ENCODE measurements at places on chromosomes 12 and 14.

DNA sequence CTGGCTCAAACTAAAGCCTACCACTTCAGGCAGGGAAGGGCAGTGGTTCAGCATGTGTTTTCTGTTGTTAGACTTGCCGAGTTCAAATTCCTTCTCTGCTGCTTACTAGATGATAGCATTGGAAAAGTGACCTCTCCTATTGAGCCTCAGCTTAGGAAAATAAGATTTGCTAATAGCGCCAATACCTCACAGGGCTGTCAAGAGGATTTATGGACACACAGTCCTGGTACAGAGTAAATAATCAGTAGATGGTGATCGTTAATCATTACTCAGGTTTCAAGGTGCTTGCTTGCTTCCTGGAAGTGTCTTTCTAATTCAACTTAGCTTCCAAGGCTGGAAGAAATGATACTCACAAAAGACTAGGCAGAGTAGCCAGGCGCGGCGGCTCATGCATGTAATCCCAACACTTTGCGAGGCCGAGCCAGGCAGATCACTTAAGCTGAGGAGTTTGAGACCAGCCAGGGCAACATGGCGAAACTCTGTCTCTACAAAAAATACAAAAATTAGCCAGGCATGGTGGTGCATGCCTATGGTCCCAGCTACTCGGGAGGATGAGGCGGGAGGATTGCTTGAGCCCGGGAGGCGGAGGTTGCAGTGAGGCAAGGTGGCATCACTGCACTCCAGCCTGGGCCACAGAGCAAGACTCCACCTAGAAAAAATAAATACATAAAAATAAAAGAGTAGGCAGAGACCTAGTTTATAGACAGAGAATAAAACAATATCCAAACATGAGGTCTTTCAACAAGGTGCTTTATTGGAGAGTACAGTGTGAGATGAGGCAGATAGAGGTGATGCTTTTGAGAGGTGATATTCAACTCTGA, 6.0 kb downstream of the PLA2G1B start:
- DNase-seq = no peak

DNA sequence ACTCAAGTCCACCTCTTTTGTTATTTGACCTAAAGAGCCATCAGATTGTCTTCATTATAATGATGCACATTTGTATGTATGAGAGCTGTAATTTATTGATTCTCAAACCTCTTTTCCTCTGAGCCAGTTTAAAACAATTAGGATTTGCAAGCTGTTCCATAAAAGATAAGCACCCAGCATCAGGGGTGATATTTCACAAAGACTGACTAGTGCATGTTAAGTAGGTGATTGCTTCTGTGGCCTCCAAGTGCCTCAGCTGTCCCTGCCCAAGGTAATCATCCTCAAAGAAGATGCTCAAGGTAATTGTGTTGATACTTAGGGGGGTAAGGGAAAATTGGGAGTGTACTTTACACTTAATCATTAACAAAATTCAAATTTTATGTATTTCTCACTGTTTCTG, 18.2 kb downstream of the CEP128 start:
- no peak for DNase-seq

DNA sequence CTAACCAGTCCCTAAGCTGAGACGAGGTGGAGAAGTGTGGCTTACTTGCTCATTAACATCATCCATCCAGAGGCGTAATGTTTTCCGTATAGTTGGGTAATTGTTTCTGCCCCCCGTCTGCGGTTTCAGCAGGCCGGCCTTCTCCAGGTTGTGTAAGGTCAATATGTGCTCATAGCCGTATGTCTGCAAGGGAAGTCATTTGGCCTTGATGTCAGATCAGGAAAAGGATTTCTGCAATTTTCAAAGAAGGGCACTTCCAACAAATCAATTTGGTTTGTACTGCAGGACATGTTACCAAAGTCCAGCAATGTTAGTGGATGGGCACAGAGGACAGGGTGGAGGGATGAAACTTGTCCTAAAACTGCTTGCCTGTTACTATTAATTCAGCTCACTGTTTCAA, 9.9 kb upstream of the DIABLO start:
- DNase-seq = no peak

DNA sequence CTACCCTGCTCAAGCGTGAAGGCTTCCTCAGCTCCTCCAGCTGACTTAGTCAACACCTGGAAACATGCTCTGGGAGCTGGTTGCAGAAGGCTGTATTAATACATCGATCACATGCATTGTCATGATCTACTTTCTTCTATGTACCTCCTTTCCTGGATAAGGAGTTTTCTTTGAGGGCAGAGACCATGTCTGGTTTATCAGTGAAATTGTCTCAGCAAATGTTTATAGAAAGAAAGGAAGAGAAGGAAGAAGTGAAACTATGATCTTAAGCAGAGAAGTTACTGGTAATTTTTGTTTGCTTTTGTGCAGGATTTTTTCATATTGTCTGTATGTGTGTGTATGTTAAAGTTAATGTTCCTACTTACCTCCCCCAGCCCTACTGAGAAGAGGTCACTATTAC, 4.5 kb downstream of the DYRK4 start:
- no peak for DNase-seq

DNA sequence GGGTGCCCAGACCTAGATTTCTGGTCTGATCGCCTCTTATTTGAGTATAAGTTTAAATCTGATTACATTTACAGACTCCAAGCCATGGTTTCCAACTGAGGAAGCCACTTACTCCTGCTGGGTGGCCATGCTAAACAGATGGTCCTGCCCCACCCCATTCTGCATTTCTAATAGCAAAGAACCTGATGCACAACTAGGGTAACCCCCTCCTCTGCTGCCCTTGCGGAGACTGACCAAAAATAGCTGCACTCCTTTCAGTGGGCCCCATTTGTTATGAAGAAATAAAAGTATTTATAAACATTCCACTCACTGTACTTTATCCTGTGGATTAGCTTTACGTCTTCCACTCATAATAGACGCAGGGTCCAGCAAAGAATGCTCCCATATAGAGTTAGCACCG, 6.8 kb downstream of the GIT2 start:
- no peak for DNase-seq

GRCh38 chr12:106132175-106133135, 6.3 kb downstream of the NUAK1 start:
- DNase-seq = no peak

GRCh38 chr12:31961137-31961536, 1.9 kb downstream of the RESF1 start:
- no peak for DNase-seq

GRCh38 chr12:111964935-111965334, 48.0 kb downstream of the TMEM116 start:
- DNase-seq = no peak

GRCh38 chr12:1523046-1523445, 71.3 kb downstream of the FBXL14 start:
- no peak for DNase-seq

DNA sequence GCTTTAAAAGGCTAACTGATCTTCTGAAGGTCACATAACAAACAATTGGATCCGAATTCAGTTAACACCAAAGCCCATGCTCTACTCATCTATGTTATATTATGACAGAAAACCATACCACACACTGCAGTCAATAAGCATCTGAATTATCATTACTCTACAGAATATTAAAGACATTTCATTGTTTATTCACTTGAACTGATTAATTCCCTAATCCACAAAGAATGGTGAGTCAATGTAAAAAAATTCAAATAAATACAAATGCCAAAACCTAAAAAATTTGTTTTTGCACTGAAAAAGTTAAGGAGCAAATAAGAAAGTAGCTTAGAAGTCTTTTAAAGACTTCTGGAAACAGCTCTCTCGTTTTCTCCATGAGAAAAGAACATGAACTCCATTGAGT, 13.7 kb downstream of the NID2 start:
- DNase-seq = no peak

DNA sequence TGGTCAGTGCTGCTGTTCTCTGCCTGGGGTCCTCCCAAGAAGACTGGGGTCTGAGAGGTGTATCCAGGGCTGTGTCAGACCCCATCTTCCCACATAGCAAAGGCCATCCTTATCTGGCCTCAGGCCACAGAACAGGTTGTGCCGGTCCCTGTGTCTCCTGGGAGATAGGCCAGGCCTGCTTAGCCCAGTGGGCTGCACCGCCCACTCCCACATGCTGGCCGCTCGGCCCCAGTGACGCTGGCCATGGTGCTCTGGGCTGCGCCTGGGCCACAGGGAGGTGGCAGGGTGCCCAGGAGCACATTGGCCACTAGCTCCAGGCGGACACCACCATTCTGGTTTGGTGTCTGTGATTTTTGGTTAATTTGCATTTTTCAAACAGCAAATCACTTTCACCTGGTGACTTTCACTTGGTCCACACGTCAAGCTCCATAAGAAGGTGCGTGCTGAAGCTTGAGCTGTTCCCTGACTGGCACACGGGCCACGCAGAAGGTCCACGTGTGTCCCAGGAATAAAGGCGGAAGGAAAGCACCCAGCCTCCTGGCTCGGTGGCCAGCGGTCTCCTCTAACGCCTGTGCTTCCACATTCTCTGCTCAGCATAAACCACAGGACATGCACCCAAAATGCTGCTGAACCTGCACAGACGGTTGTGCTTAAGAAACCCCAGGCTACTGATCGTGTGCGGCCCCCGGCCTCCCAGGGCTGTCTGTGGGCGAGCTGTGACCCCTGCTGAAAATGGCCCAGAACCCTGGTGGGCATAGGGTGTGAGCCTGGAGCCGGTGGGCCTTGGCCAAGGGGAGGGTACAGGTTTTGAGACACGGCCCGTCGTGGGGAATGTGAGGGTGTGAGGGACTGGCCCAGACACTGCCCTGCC, 4.6 kb downstream of the FBRSL1 start:
- no peak for DNase-seq

- DNase-seq = no peak
These were observed 11.6 kb upstream of the KRT82 start for GRCh38 chr12:52417740-52418139.

GRCh38 chr14:68519671-68520187, 273.1 kb downstream of the ZFP36L1 start:
- no peak for DNase-seq

- DNase-seq = no peak
These were observed 80.8 kb upstream of the CMKLR1 start for GRCh38 chr12:108419949-108420348.

DNA sequence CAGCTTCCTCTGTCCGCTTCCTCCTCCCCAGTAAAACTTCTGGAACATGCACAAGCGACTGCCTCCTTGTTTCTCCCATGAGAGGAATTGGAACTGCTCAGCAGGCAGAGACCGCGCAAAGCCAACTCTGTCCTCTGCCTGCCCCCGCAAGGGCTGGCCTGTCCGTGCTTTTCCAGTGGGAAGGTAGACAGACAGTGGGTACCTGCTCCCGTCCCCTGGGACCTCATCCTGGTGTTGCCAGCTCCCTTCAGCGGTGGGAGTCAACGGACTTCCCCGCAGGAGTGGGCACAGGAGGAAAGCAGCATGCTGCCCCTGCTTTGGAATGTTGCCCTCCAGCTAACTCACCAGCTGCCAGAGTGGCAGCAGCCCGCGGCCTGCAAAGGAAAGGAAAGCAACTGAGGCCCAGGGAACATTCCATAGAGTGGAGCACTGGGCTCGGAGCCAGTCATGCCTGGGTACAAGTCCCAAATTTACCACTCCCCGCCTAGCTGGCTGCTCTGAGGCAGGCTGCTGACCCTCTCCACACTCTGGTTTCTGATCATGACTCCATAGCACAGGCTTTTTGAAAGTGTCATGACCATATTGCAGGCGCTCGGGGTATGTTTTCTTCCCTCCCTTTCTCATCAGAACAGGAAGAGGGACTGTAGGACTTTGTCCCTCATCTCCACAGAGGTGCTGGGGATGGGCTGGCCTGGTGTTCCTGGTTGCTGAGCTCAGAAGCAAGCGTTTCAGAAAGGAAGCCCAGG, 89.2 kb upstream of the CLMN start:
- DNase-seq = no peak

DNA sequence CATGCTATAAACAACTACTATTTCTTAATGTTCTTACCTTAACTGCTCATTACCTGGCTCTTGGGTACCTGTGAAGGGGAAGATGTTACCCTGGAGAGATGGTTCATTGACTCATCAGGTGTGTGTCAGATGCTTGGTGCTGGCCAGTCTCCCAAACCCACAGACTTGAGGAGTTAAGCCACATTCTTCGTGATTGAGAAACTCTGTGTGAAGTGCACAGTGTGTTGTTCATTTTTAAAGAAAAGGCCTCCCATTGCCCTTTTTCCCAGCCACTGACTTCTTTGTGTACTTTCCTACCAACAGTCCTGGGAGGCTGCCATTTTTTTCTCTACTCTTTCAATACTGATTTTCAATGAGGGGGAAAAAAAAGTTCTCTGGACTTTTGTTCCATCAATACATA, 3.2 kb downstream of the MGST1 start:
- no peak for DNase-seq

GRCh38 chr14:31592631-31593030, 31.4 kb downstream of the NUBPL start:
- no peak for DNase-seq

- no peak for DNase-seq
These were observed 61.0 kb upstream of the PTHLH start for GRCh38 chr12:28033538-28033915.

DNA sequence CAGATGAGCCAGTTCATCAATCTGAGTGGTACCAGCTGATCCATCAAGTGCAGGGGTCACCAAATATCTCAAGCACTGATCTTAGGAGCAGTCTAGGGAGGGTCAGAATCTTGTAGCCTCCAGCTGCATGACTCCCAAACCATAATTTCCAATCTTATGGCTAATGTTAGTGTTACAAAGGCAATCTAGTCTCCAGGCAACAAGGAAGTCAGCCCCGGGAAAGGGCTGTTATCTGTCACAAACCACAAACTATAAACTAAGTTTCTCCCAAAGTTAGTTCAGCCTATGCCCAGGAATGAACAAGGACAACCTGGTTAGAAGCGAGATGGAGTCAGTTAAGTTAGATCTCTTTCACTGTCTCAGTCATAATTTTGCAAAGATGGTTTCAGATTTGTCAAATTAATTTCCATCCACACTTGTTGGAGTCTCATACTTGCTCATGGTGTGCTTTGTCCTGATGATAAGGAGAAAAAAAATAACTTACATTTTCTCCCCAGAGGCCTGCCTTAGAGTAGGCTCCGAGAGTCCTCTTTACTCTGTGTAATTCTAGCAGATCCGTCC, 3.9 kb upstream of the ABHD4 start:
- DNase-seq = no peak

DNA sequence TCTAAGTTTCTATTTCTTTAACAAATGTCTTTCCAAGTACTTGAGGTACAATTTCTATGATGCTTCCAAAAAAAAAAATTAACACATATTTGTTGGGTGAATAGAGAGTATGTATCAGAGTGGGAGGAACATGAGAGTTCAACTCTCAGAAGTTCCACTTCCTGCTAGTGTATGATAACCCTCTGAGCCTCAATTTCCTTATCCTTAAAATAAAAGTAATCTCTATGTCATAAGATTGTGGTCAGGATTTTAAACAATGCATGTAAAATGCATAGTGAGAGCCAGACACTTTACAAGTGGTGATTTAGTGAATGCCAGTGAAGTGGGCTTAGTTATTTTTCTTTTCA, 270.3 kb upstream of the AMIGO2 start:
- DNase-seq = no peak

DNA sequence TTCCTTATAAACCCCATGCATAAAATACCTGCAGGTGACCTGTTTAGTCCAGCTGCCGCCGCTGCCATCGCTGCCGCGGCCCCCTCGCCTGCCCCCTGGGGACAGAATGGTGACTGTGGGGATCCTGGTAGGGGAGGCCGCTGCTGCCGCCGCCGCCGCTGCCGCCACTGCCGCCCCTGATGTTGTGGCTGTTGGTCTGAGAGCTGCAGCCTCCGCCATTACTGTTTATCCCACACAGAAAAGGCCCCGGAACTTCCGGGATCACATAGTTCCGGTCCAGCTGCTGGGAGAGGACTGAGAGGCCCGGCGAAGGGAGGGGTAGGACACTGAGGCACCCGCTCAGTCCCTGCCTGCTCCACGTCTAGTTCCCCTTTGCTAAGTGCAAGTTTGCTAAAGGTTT, 244.9 kb downstream of the C12orf50 start:
- DNase-seq = no peak

GRCh38 chr12:103181366-103182152, 224.1 kb downstream of the ASCL1 start:
- no peak for DNase-seq
